Stimulated activated CD8-positive, alpha-beta memory T cell treated with anti-CD3 and anti-CD28 coated beads, Interleukin-15, amount 100 ng/mL, for 48 hours (primary cell): ENCODE measurements at places on chromosomes 2 and 18.

- no peak for DNase-seq
These were observed 41.6 kb downstream of the SH3RF3 start for GRCh38 chr2:109170645-109171044.

GRCh38 chr2:98868548-98869271, 67.3 kb downstream of the CRACDL start:
- no peak for DNase-seq

DNA sequence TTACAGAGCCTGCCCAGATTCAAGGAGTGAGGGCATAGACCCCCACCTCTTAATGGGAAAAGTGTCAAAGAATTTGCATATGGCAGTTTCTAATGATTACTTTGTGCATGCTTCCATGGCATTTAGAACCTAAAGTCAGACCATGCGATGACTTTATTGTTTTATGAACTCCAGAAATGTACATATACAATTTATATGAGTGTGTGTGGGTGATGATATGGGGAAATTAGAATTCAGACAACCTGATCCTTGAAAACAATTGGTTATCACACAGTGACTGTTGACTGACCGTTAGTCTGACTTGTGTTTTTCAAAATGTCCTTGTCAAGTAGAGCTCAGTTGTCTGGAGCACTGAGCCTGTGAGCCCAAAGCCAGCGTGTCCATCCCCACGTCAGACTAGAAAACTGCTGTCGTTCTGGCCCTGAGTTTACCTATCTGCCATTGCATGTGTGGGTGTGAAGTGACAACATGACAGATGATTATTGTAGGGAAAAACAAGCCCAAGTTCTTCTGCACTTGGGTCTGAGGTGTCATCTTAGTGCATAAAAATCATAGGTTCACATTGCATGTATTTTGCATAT, 128.4 kb downstream of the MYO3B start:
- no peak for DNase-seq

- no peak for DNase-seq
These were observed 31.3 kb upstream of the TMEM131 start for GRCh38 chr2:98026927-98027522.

DNA sequence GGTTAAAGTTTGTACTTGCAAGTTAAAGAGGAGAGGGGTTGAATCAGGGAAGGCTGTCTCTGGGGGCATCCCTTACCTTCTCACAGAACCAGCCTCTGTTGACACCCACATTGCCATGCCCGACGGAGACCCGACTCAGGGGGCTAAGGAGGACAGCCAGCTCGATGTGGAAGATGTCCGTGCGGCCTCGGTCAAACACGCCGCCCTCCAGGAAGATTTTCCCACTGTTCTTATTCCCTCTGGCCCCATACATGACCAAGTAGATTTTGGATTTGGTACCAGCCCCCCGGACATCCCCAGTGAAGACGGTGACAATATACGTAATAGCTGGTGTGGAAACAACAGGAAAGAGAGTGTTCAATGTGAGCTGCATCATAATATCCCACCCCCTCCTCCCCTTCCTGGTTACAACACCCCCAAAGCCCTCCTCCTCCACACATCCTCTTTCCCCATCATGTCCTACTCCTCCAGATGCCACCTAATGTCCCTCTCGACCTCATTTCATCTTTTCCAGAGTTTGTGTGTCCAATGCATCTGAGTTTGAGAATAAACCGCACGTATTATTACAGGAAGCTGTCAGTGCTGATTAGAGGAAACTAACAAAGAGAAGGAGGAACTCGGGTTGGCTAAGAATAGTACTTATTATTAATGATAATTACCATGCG, 55.7 kb downstream of the LOXHD1 start:
- DNase-seq: no peak

DNA sequence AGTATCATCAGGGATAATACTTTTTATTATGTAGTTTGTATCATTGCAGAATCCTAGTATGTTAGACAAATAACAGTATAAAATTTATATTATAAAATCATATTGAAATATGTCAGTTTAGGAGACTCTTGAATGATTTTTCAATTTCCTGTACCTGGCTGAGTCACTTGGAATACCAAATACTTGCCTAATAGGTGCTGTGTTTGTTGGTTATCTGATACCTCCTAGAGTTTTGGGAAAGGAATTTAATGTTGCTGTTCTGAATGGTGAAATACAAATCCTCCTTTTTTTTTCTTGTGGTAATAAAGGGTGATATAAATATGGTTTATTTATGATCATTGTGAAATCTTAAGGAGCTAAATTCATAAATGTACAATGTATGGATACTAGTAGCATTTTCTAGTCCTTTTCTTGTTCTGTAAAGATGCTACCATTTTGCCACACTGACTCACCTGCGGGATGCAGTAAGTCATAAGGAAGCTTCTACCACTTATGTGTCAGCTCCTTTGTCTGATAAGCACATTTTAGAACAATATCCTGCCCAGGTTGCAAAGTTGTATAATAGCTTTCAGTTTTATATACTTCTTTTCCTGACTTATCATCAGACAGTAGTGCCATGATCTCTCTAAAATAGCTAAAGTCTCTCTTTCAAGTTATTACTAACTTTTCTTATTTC, 465.5 kb downstream of the XIRP2 start:
- no peak for DNase-seq

- no peak for DNase-seq
These were observed 183.0 kb downstream of the PMAIP1 start for GRCh38 chr18:60082790-60083189.

DNA sequence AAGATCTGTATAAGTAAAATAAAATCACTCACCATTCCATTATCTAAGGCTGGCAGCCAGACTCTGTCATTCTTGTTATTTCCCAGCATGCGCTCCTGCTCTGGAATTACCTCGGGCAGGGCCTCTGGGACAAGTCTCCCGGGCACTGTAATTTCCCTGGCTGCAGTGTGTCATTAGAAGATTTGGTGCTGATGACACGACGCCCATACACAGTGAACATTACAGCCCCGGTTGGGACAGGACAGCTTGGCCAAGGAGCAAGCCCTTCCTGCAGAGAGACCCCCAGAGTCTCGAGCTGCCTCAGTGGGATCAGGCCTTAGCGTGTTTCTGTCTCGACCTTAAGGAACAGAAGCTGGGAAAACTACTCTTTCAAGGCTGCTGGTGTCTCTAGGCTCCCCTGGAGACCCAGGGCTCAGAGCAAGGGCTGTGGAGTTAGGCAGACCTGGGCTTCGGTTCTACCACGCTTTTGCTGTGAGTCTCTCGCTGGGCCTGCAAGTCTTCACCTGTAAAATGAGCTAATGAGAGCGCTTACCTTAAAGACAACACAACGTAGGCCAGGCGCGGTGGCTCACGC, 39.7 kb downstream of the SMAD7 start:
- DNase-seq: no peak

DNA sequence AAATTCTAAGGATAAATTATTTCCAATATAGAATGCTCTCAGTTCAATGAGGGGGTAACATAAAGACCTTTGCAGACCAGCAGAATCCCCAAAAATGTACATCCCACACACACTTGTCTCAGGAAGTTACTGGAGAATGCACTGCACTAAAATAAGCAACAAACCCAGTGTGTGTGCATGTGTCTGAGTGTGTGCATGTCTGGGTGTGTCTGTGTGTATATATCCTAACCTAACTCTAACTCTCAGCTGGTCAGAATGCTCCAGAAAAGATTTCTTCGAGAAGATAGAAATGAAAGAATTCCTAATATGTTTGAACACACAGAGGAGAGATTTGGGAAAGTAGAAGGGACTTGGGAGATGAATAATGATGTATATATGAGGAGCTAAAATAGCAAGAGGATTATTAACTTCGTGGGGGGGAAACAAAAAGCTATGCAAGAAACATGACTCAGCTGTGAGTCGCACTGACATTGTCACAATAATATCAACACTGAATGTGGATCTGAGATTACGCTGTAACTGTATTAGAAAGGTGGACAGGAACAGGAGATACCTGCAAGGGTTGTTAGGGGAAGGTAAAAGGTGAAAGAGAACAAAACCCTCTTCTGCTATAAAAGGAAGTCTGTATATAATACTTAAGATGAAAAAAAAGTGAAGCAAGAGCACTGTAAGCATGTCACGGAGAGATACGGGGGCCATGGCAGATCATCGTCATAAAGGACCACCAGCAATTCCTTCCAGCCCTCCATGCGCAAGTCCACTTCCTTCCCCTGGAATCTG, 11.1 kb downstream of the COLEC12 start:
- DNase-seq: no peak

- no peak for DNase-seq
These were observed 12.5 kb upstream of the GPR155 start for GRCh38 chr2:174499371-174499770.

GRCh38 chr18:26422472-26423162, 125.7 kb downstream of the KCTD1 start:
- DNase-seq: no peak

GRCh38 chr18:79609841-79610281, 69.7 kb upstream of the CTDP1 start:
- DNase-seq: no peak

DNA sequence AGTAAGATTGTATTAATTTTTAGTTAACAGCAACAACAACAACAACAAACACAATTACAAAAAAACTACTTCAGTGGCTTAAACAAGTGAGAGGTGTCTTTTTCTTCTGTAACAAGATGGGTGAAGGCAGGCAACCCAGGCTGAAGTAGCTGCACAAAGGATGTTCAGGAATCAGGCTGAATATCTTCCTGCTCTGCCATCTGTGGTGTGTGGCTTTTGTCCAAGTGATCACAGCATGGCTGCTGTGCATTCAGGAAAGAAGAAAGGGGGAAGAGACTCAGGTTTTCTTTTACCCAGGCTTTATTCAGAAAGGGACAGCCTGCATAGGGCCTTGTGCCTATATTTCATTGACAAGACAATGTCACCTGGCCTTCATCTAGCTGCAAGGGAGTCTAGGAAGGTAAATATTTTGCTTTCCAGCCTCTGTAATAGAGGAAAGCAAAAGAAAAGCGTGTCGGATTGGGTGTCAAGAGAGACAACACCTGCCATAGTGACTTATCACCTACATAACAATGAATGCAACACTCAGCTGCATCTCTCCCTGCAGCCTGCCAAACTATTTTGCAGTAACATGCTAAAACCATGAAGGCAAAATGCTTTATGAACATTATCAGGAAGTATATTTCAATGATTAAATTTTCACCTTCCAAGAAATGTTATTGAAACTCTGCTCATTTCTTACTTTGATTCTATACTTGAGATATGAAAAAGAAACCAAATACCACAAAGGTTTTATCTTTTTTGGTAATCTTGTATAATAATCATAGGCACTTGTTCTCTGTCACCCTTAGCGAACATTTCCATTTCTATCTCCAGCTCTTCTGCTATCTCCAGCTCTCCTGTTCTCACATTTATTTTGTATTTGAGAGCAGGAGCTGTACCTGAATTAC, 14.6 kb downstream of the G6PC2 start:
- DNase-seq: no peak

GRCh38 chr2:10665833-10666232, 23.9 kb downstream of the NOL10 start:
- no peak for DNase-seq

DNA sequence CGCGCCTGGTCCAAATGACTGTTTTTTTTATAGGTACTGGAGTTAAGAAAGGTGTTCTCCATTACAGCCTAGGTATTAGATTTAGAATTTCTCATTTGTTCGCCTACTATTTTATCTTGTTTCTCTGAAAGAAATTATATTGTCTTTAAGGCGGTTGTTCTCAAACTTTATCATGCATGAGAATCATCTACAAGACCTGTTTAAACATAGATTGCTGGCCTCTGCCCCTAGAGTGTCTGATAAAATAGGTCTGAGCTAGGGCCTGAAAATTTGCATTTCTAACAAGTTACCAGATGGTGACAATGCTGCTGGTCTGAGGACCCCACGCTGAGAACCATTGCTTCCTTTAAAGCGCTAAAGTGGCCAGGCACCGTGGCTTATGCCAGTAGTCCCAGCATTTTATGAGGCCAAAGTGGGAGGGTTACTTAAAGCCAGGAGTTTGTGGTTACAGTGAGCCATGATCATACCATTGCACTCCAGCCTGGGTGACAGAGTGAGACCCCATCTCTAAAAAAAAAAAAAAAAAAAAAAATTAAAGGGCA, 34.0 kb upstream of the RNF138 start:
- no peak for DNase-seq

- DNase-seq: no peak
These were observed 25.2 kb upstream of the FAM110C start for GRCh38 chr2:71309-72035.

DNA sequence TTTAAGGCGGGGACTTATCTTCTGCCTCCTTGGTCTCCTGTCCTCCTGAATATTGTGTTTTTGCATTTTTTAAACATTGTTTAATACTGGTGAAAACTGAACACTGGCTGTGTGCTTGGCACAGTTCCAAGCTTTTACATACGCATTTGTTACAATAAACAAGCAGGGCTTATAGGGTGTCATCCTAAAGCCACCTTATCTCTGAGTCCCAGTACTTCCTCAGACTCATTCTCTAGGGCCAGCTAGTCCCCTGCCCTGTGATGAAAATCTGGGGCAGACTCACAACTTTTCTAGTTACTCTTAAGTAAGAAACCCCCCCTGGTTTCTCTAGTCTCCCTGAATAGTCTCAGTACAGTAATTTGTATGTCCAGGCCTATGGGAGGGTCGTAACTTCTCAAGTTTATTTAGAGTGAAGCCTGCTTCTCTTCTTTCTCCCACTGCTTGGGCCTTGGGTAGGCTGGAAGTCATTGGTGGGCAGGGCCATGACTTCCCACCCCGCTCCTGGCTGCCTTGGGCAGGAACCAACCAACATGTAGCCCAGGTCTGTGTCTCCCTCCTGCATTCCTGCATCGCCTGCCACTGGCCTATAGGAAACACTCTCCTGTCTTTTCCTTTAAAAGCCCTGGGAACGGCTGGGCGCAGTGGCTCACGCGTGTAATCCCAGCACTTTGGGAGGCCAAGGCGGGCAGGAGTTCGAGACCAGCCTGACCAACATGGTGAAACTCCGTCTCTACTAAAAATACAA, 7.7 kb upstream of the KCNE4 start:
- no peak for DNase-seq

DNA sequence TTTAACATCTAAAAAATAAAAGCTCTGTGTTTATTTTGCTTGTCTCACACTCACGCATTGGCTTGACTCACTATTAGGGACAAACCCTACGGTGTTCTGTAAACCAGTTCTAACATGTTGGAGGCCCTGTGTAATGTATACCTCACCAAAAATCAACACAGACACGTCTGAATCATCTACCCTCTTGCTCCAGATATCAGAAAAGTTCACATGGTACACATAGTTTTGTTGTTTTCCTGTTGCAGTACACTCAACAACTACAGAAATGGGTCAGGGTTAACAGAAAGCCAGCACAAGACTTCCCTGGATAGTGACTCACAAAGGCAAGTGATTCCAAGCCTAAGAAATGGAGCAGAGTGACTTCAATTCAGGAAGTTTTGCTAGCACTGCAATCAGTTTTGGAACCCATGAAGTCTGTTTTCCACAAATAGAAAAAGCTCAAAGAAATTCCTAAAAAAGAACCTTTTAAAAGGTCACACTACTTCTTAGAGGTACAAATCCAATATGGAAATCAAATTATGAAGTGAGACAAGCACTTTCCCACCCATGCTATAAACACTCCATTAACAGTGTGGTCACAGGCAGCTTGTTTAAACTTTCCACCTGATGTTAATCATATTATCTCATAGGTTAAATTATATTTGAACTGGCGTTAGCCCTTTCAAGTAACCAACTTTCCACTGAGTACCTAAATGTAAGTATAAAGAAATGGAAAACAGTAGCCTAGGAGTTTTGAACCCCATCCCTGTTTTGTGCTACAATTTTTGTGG, 87.4 kb downstream of the GAREM1 start:
- DNase-seq: no peak
